ENCODE measurements at places on chromosomes 1 and 21. TPM values are rescaled to one million over a fixed set of nuclear protein-coding genes. Genes with fewer than 3 reads are reported as not detected.

ANKRD35 gene
- 0.27 TPM for total RNA-seq

DMBX1 gene
- total RNA-seq = not detected

CA6 gene
- total RNA-seq = not detected

COL16A1 gene
- total RNA-seq = 0.54 TPM

A3GALT2 gene
- total RNA-seq = not detected

OR2C3 gene
- total RNA-seq = 0.27 TPM

MANEAL gene
- 1.3 TPM for total RNA-seq

LHX8 gene
- not detected for total RNA-seq

SAMD13 gene
- 5.7 TPM for total RNA-seq

OR2T29 gene
- not detected for total RNA-seq

DNA sequence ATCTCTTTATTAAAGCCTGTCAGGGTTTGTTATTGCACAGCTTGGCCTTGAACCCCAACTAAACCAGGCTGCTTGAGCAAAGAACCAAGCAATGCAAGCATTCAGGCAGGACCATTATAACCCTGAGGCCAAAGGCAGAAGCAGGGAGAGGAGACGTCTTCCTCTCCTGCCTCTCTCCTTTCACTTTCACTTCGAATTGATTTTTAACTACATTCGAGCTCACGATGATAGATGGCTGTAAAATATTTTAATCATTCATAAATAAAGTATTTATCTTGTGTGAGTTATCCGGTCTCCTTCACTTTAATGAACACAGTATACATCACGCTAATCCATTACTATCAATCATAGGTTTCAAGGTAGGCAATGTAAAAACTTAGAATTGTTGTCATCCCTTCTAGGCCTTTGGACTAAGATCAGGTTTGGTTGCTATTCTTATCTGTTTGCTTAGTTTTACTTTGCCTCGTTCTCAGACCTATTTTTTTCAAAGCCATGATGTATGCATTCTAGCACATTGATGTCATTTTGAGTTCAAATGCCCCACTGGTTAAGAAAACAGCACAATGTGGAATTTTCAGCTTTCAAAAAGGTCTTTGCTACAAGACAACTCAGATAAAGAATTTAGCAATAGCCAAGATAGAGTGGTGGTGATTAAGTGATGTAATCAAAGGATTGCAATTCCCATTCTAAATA lies 480.2 kb upstream of the RUNX1 start:
- DNase-seq = peak; percentile 42

- DNase-seq = no peak
Observed at GRCh38 chr1:18419845-18420184, 60.9 kb upstream of the KLHDC7A start.

- DNase-seq = no peak
Observed at GRCh38 chr1:56972976-56973375, 7.2 kb upstream of the C8B start.

DNA sequence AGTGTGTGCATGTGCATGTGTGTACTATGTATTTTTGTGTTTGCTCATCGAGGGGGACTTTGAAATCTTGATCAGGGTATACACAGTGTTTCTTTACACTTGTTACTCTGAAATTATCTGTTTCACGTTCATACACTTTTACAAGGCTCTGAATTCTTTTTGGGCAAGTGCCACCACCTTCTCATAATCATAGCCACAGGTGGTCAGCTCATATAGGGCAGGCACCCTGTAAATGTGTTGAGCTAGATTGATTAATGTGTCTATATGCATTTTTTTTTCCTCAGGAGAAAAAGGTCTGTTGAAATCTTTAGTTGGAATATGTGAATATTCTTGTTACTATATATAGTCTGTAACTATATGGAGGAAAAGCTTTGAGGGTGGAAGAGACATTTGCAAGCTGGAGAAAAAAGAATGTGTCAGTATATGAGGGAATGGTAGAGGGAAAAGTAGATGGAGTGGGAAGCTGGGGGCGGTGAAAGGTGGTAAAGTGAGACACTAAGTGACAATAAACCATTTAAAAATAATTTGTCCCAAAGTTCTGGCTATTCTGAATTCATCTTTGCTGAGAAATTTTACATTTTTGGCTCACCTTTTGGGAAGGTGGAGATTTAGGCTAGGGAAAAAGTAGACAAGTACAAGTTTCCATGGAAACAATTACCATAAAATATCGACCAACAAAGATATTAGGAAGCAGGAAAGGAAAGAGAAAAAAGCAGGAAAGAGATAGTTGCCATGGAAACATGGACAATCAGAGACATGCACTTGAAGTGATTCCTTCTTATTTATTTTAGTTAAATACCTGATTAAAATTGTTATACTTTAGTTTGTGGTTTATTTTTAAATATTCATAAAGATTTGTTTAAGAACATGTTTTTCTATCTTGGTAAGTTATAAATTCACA lies 277.5 kb downstream of the PDE4B start:
- DNase-seq = no peak

DNA sequence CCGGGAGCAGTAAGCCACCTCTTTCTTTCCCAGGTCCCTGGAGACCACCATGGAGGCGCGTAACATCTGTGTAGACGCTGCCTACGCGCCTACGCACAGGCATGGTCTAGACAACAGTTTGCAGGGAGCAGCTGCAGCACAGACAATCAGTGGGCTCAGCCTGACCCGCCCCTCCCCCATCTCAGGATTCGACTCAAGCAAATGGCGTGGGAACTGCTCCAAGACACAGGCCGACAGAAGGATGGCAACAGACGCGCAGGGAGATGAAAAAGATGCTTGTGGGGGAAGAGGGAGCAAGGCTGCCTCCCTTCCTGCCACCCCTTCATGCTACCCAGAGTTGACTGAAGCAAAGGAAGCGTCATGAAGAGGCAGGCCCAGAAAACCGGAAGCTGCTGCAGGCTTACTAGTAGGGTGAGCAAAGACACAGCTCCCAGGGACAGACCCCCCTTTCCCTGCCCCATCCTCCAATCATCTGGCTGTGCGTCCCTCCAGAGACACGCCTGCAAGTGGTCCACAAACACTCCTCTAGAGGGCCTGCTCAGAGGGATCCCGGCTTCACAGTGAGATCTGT lies 19.5 kb downstream of the STK40 start:
- DNase-seq = peak; percentile 94

GRCh38 chr1:64212031-64212430 lies 8.6 kb downstream of the UBE2U start:
- DNase-seq = no peak

DNA sequence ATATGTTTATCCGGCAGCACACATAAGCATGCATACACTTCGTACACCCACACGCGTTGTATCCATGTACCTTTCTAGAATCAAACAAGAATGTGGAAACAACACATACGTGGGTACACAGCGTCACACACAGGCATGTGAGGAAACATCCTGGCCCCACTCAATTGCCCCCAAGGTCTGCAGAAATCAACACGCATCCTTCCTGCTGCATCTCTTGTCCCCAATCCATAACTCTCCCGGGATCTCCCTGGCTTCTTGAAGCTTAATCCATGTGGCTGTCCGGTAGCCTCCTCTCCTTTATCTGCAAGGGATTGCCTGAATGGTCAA lies 5.5 kb upstream of the TBX15 start:
- DNase-seq = no peak

DNA sequence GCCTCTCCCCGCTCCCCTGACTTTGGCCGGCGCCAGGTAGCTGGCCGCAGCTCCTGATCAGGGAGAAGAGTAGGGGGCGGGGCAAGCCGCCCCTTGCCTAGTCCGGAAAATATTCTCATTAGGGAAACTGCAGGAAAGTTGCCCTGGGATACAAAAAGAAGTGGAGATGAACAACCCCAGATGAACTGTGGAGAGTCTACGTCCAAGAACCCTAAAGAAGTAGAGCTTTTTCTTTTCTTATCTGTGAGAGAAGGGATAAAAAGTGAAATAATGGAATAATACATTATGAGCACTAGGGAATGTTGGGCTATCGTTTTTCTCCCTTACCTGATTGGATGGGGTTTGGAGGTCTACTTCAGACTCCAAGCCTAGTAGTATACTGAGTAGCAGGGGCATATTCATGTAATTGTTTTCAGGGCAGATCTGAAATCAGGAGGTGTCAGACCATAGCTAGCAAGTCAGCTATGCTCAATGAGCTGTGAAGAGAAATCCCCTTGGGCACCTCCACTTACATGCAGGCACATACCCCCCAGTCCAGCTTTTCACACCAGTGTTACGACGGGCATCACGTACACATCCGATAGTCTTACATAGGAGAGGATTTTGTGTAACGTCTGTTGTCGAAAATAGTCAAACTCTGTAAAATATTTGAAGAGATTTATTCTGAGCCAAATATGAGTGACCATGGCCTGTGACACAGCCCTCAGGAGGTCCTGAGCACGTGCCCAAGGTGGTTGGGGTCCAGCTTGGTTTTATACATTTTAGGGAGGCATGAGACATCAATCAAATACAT lies 1.7 kb upstream of the DUSP10 start:
- DNase-seq = no peak

DNA sequence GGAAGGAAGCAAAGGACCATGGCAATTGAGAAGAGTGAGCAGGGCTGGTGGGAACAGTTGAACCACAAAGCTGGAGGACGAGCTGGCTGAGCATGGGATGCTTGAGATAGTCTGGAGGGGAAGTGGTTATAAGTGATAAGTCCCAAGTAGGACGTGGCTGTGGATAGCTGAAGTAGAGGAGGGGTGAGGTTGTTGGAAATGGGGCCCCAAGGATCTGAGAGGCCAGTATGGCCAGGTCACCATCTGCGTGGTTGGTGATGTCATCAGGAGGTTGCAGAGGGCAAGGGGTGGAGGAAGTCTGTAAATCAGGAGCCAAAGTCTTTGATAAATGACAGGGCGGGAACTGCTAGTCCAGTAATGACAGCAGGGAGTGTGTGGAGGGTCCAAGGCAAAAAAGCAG lies 11.0 kb upstream of the REN start:
- peak; percentile 40 for DNase-seq

GRCh38 chr1:162372159-162373071 lies 4.2 kb downstream of the SPATA46 start:
- DNase-seq = peak; percentile 74

DNA sequence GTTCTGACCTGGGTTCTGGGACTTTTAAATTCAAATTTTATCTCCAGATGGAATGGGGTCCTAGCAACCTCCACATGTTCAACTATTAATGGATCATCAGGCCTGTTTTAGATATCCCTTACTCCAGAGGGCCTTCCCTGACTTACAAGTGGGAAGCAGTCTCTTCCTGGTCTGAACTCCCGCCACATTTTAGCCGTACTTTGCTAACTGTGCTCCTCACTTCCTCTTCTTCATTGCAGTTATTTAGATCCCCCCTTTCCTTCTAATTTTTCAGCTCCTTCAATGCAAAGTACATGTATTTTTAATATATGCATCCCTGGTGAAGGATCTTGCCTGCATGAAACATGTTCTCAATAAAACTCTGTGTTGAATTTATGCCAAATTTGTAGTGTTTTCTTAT lies 3.7 kb downstream of the CD1A start:
- DNase-seq = no peak

DNA sequence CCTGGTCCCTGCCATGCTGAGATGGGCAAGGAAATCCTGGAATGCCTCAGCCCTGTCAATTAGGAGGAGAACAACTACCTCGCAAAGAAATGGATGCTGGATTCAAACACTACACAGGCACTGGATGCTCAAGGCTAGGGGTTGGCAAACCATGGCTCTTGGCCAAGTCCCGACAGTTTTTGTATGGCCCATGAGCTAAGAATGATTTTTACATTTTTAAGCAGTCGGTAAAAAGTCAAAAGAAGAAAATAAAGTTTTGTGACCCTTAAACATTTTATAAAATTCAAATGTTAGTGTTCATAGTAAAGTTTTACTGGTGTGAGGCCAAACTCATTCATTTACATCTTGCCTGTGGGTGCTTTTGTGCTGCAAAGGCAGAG lies 6.5 kb downstream of the CDK18 start:
- DNase-seq = no peak

DNA sequence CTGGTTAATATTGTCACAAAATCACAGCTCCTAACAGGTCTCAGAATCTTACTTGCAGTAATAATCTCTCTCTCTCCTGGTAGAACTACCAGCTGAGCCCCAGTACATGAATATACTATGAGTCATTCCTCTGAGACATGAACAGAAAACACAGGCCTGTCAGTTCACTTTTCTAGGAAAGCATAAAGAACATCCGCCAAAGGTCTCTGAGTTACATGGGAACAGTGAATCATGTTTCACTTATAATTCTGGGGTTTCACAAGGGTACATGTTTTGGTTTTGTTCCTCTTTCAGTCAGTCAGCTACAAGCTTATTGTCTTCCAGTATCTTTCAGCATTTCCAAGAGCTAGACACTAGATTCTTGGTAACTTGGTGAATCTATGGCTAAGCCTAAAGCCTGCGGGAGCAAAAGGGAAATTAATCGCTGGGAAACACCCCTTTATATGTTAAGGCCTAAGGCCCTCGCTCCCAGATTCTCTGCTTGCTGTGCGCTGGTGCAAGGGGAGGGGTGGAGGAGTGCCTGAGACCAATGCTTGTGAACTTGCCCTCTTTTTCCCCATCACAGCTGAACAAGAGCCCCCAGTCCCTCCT lies 31.7 kb downstream of the IFNGR2 start:
- peak; percentile 24 for DNase-seq

DNA sequence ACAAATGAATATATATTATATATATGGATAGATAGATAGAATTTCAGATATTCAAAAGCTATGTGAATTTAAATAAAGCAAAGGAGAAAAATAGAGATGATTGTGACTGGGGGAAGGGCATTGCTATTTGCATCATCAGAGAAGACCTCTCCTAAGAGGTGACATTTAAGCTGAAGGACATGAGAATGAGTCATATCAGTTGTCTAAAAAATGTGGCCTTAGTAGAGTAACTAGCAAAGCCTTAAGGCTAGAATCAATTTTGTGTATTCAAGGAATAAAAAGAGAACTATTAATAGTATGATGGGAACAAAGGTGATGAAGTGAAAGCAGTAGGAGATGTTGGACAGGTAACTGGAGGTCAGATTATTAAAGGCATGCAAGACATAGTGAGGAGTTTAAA lies 34.8 kb upstream of the SLC35F3 start:
- DNase-seq = no peak

DNA sequence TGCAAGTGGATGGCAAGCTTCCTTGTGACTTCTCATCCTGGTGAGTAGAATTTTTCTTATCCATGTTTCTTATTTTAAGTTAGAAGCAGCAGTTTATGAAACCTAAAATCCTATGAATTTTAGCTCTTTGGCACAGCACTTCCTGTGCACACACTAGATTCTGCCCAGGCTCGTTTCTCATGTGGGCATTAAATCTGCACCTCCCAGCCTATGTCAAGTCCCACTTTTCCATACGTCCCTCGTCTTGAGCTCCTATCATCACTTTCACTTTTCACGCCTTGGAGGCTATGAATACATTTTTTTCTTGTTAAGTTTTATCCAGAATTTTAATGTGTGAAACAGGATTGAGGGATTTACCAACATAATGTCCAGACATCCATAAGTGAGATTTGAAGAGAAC lies 142.1 kb downstream of the MRPS6 start:
- no peak for DNase-seq

GRCh38 chr1:7885513-7886404 lies 32.9 kb upstream of the UTS2 start:
- no peak for DNase-seq

Measured in hematopoietic multipotent progenitor cell (in vitro differentiated cells).